ENCODE measurements at places on chromosomes 1 and 21. TPM values are rescaled to one million over a fixed set of nuclear protein-coding genes. Genes with fewer than 3 reads are reported as not detected.
A peak's percentile ranks its signal among the peaks of the same experiment; 100 is the strongest.

DNA sequence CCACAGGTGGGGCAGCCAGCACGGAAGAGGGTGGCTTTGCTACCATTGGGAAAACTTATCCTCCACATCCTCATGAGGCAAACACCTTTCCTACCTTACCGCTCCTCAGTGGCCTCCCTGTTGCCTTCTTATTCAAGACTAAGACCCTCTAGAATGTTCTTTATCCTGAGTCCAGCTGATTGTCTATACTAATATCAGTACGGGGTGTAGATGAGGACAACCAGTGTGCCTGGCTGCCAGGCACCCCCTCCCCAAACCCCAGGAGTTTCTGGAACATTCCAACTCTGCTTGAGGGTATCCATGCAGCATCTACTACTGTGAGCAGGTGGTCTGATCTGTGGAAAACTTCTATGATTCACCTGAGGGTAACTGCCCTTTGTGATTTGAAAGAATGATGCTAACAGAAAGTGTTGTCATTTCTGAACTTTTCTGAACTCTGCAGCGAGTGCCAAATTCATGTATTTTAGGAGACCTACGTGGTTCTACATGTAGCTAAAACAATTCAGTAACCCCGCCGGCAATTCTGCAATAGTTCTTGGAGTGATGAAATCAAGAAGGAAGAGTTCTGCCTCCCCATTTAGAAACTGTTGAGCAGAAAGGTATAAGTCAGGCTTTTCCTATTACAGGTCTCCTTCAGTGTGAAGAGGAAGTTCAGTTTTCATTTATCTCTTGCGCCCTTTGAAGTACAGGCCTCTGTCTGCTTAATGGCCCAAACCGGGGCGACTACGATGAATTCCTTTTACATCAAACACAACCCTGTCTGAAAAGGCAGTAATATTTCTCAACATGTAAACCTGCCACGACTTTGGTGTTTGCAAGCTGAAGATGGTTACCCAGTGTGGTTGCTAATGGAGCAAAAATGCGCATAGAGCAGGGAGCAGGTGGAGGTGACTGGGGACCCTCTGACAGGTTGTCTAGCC is 80.4 kb downstream of the RUNX1 start:
- no peak for DNase-seq

DNA sequence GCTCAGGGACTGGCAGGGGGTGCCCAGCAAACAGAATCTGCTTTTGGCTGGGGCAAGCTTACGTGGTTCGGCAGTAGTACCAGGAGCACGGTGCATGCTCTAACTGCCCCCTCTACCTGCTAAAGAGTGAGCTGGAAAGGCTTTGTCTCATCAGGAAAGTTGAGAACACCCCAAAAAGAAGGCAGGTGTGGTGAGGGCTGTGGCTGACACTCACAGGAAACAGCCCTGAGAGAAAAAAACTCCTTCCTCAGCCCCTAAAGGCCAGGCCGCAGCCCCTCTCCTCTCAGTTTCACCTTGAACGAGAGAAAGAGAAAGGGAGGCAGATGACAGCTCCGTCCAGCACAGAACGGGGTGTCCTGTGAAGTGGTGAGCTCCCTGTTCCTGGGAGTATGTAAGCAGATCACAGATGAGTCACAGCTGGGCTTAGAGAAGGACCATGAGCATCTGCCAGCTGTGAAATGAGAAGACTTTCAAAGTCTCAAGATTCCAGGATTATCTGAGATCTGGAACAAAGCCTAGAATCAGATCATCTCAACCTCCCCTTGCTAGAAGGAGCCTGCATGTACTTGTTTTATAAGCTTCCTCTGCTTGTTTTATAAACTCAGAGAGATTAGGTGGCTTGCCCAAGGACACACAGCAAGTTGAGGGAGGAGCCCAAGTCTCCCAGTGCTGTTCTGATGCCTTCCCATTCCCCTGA is 13.4 kb downstream of the LAPTM5 start:
- DNase-seq, result no peak

- no peak for DNase-seq
Measured at GRCh38 chr1:225933072-225933471, 7.9 kb downstream of the LEFTY2 start.

- no peak for DNase-seq
Measured at GRCh38 chr1:112722601-112723510, 7.7 kb upstream of the PPM1J start.

DNA sequence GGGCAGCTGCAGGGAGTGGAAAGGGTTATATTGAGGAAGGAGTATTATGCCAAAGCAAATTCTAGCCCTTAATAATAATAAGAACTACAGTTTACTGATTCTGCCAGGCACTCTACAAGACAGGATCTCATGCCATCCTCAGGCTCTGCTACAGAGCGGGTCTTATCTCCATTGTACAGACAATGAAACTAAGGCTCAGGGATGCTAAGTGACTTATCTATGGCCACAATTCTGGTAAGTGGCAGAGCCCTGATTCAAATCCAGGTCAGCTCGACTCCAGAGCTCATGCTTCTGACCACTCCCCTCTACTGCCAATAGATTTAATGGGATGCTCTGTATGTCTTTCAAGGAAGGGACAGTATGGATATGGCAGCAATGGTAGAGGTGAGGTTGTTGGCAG is 146.1 kb upstream of the CD34 start:
- DNase-seq, result no peak

DNA sequence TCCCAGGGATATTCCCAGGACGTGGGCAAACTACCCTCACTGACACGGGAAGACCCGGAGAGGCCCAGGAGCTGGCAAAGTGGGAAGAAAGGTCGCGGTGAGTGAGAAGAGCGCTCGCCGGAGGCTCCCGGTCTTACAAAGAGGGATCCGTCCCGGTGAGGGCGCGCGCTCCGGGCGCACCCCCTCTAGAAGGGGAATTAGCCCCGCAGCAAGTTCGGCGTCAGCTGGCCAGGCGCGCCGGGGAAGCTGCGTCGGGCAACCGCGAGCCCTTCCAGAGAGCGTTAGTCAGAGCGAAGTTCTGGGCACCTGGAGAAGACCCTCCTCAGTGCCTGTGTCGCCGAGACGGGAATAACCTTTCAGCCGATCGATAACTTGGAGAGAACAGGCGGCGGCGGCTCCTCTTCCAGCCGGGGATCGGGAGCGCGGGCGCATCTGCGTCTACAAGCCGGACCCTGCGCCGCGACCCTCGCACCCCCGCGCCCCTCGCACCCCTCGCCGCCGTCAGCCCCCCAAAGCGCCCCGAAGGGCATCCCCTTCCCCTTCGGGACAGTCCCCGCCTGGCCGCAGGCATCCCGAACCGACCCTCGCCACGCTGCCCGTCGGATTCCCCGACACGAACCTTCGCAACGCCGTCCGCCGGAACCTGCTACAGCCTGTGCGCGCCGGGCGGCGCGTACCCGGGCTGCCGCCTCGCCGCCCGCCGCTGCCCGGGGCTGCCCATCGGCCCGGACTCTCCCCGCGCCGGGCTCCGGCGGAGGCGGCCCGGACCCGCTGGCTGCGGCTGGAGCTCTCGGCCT is 485 bp downstream of the SIPA1L2 start:
- DNase-seq, result peak; percentile 68

GRCh38 chr1:96730574-96731298 is 9.2 kb downstream of the PTBP2 start:
- DNase-seq, result no peak

DNA sequence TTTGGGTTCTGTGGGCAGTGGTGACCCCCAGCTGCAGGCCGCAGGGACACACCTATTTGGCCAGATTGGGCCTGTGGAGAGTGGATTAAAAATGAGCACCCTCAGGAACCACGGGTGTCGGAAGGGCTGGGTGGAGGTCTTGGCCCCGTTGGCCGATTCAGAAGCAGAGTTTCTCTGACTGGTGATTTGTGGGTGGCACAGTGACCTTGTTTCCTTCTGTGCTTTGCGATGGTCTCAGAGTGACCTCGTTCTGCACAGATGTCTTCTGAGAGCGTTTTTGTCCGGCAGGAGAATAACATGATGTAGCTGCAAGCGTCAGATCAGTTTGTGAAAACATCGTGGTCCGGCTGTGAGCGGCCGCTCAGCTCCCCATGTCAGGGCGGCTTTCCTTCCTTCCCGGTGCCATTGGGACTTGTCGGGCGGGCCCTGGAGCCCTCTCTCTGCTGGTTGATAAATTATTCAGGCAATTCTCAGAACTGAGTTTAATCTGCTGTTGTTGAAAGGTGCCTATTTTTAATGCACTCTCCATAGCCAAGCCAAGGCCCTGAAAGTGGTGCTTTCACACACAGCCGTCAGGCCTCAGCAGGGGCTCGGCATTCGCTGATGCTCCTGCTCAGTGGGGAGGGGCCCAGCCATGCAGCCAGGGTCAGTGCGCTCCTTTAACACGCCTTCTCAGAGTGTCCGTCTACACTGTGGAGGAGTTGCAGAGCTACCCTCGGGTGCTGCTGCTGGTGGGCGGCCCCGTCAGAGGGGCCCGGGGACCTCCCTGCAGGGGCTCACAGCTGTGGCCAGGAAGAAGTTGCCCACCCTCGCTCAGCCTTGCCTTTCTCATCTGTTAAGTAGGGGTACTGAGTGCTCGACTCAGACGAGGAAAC is 26.8 kb downstream of the TRPM2 start:
- peak; percentile 4 for DNase-seq

DNA sequence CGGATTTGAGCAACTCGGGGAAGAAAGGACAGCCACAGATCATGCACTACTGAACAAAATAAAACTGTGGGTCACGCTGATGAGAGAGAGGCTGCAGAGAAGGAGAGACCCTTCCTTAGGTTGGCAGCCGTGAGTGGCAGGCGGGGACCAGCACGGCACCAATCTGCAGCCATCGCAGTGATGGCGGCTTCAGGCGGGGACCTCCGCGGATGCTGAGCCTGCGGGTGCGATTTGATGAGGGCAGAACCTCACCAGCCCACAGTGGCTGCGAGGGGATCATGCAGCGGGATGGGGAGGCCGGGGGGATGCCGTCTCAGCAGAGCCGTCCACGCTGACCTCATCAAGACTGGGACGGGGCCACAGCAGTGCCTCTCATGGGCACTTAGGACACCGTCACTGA is 11.8 kb downstream of the ITGB2 start:
- DNase-seq, result no peak

GRCh38 chr1:181081395-181081794 is 7.1 kb upstream of the IER5 start:
- no peak for DNase-seq

DNA sequence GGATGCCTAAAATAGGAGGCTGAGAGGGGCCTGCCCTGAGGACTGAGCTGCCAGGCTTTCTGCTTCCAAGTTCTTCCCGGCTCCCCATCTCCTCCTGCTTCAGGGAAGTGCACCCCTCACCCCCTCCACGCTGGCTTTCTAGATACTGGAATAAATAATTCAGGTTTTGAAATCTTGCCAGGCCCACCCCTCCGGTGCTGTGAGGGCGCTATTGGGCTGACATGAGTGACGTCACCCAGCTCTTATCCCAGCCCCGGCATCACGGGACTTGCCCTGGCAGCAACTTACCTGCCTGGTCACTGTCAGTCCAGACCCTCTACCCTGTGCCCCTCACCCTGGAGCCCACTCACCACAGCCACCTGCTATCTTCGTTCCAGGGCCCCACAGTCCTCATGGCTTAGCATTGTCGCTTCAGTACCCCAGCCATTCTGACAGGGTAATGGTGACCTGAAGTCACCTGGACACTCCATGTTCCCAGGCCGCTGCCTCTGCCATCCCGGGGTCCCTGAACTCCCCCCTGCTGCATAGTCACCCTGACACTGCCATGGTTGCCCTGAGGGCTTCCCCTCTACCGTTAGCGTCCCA is 819 bp upstream of the GPR3 start:
- DNase-seq, result no peak

DNA sequence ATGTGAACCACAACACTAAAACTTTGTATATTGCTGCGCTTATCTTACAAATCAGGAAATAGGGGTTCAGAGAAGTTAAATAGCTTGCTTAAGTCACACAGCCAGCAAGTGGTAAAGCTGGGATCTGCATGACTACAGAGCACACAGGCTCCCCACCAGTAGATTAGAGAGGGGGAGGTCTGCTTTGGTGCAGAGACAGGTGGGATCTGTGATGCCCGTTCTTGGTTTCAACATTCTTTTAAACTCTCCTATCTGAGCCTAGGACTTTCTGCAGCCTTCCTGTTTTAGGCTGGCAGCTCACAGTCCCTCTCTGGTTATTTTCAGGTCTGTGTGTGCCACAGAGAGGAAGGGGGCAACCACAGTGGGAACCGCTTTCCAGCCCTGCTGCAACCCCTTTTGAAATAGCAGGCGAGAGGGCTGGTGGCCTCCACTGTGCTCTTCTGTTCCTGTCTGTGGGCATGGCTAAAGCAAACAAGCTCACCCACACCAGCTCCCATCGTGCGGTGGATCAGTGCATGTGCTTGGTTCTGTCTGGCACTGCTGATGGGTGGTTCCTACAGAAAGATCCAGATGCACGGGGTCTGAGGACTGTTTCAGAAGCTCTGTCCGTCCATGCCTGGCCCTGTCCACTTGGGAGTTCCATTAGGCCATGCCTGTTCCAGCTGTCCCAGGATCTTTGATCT is 1.7 kb upstream of the IL6R start:
- no peak for DNase-seq

DNA sequence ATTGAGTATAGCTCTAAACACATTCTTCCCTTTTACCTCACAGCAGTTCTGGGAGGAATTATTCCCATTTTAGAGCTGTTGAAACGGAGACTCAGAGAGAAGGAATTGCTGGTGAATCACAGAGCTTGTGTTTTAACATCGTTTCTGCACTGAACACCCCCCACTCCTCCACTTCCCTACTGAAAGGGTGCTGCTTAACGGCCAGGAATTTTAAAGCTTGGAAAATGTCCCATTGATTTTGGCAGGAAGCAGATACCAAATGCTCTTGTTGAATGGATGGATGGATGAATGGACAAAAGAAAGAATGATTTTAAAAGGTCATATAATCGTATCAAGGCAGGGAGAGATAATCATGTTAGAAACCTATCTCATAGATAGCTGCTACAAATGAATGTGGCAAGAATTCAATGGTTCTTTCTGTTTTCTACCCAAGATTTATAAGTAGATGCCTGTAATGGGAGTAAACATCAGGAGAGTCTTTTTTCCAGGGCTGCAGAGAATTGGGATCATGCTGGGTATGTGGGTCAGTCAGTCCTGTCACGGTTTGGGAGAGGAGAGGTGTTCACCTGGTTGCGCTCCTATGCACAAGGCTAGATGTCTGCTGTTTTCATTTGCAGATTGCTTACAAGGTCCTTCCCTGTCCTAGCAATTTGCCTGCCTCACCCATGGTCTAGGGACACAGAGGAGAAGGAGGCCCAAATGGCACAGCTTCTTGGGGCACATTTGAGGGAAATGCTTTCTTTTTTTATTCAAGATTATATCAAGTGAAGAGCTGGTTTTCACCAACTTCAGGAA is 19.0 kb downstream of the FAM163A start:
- DNase-seq, result no peak

DNA sequence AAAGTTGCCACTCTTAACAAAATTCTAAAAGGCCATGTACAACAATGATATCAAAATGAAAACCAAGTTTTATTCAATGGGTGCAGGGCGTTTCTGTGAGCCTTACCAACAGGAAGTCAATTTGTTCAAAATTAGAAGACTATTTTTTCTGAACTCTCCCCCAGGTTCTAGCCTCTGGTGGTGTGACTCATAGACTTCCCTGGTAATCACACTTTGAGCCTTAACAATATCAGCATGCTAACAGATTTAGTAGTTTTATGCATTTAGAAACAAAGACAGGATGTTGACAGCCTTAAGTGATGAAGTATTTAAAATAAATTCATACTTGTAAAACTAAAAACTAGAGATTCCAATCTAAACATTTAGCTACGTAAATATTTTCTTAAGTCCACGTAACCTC is 88.4 kb downstream of the LRRC8C start:
- DNase-seq, result no peak

- no peak for DNase-seq
Measured at GRCh38 chr1:97895278-97895677, 25.6 kb downstream of the DPYD start.

H6PD gene
- polyA plus RNA-seq, result 22.1 TPM

AGPAT3 gene
- polyA plus RNA-seq, result 63.3 TPM

LAPTM5 gene
- 39.9 TPM for polyA plus RNA-seq

CR1L gene
- polyA plus RNA-seq, result 0.95 TPM

ARTN gene
- polyA plus RNA-seq, result 3.2 TPM

ADAMTS1 gene
- 6.9 TPM for polyA plus RNA-seq

GRIK3 gene
- polyA plus RNA-seq, result 40.9 TPM

TGFB2 gene
- 31.9 TPM for polyA plus RNA-seq
